Esophagus mucosa (tissue), 1 donor: ENCODE measurements at places on chromosomes 16 and 17.

DNA sequence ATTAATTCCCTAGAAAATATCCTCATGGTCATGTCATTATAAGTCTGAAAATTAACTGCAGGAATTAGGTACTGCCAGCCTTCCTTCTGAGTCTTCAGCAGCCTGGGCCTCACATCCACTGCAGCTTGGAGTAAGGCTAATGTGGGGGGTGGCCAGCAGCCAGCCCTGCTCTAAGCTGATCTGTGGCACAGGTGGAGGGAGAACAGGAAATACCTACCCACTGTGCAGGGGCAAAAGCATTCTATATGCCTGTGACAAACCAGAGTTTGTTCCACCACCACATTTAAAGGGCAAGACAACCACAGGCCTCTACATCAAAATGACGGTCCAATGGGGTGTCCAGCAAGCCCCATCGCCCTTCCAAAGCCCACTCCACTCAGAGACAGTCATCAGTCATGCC lies 9.4 kb downstream of the NPRL3 start:
- ATAC-seq = no peak

DNA sequence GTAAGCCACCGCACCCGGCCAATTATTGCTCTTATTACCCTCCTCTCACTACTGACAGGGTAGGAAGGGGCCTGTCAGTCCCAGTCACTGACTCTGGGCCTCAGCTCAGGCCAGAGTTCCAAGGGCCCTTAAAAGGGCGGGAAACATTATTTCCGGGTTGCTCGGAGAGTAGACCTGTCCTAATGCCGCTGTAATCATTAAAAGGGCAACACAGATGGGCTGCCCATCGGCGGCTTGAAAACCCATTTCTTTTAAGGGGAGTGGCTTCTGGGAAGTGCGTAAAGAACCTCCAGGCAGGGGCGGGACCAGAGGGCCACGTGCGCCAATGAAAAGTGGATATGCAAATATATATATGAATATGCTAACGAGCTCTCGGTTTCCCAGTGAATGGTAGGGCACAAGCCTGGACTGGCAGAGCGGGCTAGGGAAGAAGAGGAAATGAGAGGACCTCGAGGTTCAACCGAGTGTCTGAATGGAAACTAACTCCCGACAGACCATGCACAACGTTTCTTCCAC lies 26.6 kb downstream of the PIPOX start:
- ATAC-seq = peak; percentile 76

GRCh38 chr16:28110479-28110878 lies 47.0 kb upstream of the GSG1L start:
- ATAC-seq = no peak

GRCh38 chr17:36212966-36213365 lies 2.1 kb downstream of the CCL4L2 start:
- ATAC-seq = no peak

- peak; percentile 13 for ATAC-seq
These were observed 13.1 kb upstream of the BRD7 start for GRCh38 chr16:50381679-50382440.

DNA sequence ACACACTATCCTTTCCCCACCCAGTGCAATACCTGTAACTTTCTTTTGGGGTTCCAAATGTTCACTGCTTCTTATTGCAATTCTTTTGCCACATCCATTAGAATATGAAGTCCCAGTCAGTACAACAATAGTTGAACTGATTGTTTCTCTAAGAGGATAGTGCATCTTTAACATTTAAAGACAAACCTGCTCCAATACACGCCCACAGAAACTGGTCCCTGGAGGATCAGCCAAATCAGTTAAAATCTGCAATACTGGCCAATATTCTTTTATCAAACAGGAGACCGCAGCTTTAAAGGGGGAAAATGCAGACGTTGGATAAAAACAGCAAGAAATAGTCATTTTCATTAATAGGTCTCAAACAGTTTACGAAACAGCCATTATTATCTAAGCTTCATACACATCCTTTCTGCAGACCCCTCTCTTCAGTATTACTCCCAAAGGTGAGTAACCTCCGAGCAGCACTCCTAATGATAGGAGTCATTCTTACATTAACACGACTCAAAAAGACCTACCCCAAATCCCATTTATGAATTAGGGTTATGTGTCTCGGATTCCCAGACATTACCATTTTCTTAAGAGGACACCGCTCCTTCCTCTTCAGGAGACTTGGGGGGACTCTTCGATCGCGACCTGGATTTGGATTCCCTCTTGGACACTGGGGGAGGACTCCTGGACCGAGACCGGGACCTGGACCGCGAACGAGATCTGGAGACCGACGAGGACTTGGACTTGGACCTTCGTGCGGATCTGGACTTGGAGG lies 1.4 kb downstream of the SRSF2 start:
- no peak for ATAC-seq

GRCh38 chr17:52140601-52141000 lies 17.9 kb downstream of the CA10 start:
- no peak for ATAC-seq

DNA sequence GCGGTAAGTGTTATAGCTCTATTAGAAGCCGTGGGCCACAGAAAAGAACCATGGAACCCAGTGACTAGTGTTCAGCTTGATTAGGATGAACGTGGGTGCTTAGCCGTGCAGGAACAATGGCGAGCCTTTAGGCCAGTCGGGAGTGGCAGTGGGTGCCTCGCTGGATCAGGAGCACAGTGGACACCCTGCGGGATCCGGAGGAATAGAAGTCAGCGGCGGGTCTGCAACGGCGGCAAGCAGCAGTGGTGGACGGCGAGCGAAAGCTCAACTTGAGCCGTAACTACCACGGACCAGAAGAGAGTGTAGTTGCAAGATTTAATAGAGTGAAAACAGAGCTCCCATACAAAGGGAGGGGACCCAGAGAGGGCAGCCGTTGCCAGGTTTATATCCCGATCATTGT lies 37.3 kb upstream of the CDH15 start:
- no peak for ATAC-seq

DNA sequence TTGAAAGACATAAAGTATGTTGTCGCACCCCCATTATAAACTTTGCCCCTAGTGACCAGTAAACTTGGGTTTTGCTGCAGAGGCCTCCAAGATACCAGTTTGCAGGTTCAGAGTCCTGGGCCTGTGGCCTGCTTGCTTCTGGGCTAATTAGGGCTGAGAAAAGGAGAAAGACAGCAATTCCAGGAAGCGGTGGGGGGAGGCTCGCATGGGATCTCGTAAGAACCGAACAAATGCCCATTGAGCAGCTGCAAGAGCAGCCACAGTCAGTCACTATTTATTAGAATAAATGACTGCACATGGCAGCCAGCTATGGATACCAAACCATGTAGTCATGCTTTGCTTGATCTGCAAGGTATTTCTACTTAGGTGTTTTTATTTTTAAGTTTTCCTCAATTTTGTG lies 4.9 kb downstream of the SHISA9 start:
- no peak for ATAC-seq

- ATAC-seq = no peak
These were observed 176.4 kb downstream of the SHISA9 start for GRCh38 chr16:13077816-13078215.

- no peak for ATAC-seq
These were observed 92.1 kb downstream of the TBC1D16 start for GRCh38 chr17:79943347-79944241.

DNA sequence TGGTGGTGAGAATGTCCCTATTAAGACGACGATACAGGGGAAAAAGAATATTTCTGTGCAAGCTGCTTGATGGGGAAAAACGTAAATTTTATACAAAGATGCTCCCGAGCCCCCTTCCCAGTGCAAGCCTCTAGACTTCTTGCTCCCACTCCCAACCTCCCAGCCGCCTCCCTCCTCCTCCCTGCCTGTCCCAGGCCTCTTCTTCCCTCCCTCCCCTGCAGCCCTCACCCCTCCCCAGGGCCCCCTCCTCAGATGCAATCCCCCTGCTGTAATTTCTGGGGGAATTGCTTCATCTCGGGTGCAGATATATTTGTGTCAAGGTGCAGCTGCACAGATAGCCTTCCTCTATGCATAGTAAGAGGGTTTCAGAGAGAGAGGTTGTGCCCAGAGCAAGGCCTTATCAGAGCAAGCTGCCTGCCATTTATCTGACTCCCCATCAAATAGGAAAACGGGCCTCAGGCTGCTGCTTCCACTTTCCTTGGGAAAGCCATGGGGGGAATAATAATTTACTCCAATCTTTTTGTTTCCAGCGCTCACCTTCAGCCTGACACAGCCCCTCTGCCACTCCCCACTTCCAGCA lies 47.4 kb upstream of the LHX1 start:
- ATAC-seq = no peak
